CD14-positive monocyte (primary cell): ENCODE measurements at places on chromosomes 13 and 19.

- peak; percentile 82 for DNase-seq
Observed at GRCh38 chr19:42270346-42271044, 1.4 kb downstream of the CIC start.

DNA sequence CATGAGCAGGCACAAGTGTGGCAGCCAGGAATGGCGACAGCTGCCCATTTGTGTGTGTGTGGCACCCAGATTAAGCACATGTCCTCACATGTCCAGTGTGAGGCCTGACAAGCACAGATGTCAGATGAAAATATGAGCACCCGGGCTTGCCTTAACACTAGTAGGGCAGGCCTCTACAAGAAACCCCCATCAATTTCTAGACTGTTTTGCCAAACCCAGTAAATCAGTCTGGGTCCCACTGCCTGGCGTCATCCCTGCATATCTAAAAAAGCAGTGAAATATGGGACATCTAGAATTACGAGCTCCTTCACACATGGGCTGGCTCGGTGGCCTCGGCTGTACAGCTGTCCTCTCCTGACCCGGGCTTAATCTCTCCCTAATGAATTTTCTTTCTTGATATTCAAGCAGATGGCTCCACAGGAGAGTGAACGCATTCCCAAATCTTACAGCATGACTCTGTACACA lies 432.7 kb downstream of the FOXO1 start:
- no peak for DNase-seq

- DNase-seq, result no peak
Observed at GRCh38 chr19:29415507-29415906, 110.3 kb upstream of the VSTM2B start.

GRCh38 chr19:29971002-29971401 lies 29.0 kb downstream of the URI1 start:
- DNase-seq, result no peak

GRCh38 chr13:30863796-30864195 lies 42.3 kb upstream of the MEDAG start:
- no peak for DNase-seq

- no peak for DNase-seq
Observed at GRCh38 chr19:11179716-11180297, 17.5 kb downstream of the KANK2 start.

DNA sequence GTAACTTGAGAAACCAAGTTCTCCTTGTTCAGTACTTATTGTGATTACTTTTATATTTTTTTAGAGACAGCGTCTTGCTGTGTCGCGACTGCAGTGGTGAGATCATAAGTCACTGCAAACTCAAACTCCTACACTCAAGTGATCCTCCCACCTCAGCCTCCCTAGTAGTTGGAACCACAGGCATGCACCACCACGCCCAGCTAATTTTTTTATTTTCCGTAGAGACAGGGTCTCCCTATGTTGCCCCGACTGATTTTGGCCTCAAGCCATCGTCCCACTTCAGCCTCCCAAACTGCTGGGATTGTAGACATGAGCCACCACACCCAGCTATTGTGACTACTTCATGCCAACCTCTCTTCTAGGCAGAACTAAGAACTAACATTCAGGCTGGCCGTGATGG lies 8.3 kb downstream of the C19orf53 start:
- no peak for DNase-seq

GRCh38 chr13:107035778-107036177 lies 467.8 kb upstream of the ARGLU1 start:
- no peak for DNase-seq

- no peak for DNase-seq
Observed at GRCh38 chr19:56112313-56112709, 8.8 kb downstream of the ZNF787 start.

- no peak for DNase-seq
Observed at GRCh38 chr13:44903574-44903985, 85.7 kb downstream of the NUFIP1 start.

GRCh38 chr13:46119883-46120614 lies 15.2 kb upstream of the CPB2 start:
- DNase-seq, result no peak

DNA sequence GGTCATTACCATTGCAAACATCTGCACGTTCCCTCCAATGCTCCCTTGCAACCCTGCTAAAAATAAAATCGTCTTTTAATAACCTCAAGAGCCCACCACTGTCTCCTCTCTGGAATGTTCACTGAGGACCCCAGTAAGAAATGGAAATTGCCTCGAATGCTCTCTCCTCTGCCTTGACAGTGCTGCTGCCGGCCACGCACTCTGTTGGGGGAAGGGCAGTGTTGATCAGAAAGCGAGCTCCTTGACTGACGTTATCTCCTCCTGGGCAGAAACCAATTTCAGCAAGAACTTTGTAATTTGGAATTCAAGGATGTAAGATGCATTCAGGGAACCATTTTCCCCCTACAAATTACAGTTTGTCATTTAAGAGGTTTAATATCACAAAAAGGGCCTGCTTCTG lies 718.5 kb downstream of the UQCRFS1 start:
- DNase-seq, result no peak

- DNase-seq, result no peak
Observed at GRCh38 chr13:46491641-46492040, 61.3 kb upstream of the LRCH1 start.

GRCh38 chr19:12272980-12273901 lies 21.4 kb downstream of the ZNF44 start:
- DNase-seq, result no peak

DNA sequence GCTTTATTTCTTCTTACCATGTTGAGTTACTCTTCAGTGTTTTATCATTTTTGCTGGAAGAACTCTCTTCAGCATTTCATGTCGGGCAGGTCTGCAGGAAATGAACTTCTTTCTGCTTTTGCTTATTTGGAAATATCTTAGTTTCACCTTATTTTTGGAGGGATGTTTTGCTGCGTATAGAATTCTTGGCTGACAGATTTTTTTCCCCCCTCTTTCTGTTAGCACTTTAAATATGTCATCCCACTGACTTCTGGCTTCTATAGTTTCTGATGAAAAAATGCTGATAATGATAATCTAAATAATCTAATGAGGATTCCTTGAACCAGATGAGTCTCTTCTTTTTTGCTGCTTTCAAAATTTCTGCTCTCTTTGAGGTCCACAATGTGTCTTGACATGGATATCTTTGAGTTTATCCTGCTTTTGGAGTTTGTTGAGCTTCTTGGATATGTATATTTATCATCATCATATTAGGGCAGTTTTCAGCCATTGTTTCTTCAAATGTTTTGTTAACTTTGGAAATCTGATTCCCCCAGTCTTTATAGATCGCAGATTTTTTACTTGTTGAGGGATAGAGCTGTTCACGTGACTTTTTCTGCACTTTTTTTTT lies 20.4 kb downstream of the ZMYM2 start:
- DNase-seq, result no peak

DNA sequence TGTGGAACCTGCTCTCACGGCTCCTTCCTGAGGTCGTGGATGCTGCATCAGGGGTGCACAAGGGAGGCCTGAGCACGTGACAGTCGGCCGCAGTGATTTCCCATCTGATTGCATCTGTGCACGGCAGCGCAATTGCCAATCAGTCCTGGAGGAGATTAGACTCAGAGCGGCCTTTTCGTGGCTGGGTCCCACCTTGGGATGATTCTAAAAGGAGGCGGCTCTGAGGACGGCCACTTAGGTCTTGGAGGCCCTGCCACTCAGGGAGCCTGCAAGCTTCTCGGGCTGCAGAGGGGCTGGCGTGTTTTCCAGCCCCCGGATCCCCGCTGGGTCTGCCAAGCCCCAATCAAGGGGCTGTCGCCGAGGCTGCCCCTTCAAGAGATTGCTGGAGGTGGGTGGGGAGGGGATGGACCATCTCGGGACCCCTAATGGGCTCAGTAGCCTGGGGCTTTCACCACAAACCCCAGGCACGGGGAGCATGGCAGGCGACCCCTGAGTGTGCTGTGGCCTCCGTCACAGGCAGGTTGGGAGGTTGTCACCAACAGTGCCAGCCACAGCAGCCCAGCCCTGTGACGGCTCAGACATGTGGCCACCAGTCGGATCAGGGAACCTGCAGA lies 51.6 kb downstream of the SOX1 start:
- DNase-seq, result no peak

DNA sequence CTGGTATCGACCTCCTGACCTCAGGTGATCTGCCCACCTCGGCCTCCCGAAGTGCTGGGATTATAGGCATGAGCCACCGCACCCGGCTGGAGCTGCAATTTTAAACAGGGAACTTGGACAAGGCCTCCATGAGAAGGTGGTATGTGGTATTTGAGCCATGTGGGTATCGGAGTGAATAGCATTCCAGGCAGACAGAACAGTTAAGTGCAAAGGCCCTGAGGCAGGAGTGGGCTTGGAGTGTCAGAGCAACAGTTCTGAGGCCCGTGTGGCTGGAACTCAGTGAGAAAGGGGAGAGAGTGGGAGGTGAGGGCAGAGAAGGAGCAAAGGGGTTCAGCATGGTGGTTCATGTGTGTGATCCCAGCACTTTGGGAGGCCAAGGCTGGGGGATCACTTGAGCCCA lies 2.9 kb downstream of the RCN3 start:
- no peak for DNase-seq

DNA sequence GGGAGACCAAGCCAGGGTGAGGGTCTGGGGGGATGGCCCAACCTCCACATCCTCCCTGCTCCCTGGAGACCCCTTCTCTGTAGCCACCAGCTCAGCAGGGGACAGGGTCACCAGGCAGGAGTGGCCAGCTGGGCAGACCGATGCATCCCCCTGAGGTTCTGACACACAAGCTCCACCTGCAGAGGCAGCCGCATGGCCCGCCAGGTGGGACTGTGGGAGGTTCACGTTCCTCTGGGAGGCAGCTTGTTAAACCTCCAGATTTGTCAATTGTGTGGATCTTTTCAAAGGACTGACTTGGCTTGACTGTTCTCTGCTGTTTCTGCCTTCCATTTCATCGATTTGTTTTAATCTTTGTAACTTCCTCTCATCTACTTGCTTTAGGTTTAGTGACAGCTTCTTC lies 8.1 kb downstream of the POLRMT start:
- DNase-seq, result no peak

DNA sequence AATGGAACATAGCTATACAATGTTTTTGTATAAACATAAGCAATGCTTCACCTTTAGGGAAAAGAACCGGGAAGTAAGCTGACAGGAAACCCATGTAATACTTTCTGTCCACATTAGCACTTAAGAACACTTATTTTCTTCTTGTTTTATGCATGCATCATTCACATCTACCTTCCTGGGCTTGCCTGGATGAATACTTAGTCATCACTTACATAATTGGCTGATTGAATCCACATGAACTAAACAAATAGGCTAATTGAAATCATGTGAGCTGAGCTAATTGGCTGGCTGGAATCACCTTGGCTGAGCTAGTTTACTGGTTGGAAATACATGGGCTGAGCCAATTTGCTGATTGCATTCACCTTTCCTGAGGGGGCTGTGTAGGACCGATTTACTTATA lies 78.8 kb downstream of the ZNF726 start:
- DNase-seq, result no peak

GRCh38 chr13:99738626-99739025 lies 232.9 kb downstream of the ZIC5 start:
- DNase-seq, result no peak

- no peak for DNase-seq
Observed at GRCh38 chr19:55146078-55146704, 2.8 kb downstream of the TNNT1 start.

DNA sequence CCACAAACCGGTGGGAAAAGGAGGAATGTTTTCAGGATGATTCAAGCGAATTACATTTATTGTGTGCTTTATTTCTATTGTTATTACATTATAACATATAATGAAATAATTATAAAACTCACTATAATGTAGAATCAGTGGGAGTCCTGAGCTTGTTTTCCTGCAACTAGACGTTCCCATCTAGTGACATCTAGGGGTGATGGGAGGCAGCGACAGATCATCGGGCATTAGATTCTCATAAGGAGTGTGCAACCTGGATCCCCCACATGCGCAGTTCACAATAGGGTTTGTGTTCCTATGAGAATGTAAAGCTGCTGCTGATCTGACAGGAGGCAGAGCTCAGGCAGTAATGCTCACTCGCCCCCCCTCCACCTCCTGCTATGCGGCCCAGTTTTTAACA lies 54.5 kb downstream of the SPTBN4 start:
- DNase-seq, result no peak

- DNase-seq, result peak; percentile 87
Observed at GRCh38 chr19:1942078-1942933, 1.3 kb downstream of the CSNK1G2 start.

- peak; percentile 64 for DNase-seq
Observed at GRCh38 chr13:114222461-114222968, 12.2 kb upstream of the CDC16 start.

- DNase-seq, result peak; percentile 99
Observed at GRCh38 chr19:48637449-48637947, 319 bp upstream of the DBP start.

- no peak for DNase-seq
Observed at GRCh38 chr19:16249826-16250404, 52.2 kb downstream of the AP1M1 start.

DNA sequence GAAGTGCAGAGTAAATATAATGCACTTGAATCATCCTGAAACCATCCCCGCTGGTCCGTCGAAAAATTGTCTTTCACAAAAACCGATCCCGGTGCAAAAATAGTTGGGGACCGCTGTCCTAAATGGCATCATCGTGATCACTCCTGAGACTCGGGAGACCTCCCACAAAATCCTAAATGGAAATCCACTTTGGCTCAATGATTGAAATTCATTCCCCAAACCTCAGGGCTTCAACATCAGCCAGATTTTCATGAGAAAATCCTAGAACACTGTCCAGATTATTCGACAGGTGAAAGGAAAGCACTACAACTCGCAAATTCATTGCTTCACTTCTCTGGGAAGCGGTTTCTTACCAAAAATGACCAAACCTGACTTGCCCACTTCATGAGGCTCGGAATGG lies 335.3 kb upstream of the ZNF507 start:
- no peak for DNase-seq

- DNase-seq, result no peak
Observed at GRCh38 chr13:77724092-77724491, 26.6 kb downstream of the SLAIN1 start.

- DNase-seq, result peak; percentile 58
Observed at GRCh38 chr13:75365724-75366173, 116.2 kb downstream of the TBC1D4 start.

DNA sequence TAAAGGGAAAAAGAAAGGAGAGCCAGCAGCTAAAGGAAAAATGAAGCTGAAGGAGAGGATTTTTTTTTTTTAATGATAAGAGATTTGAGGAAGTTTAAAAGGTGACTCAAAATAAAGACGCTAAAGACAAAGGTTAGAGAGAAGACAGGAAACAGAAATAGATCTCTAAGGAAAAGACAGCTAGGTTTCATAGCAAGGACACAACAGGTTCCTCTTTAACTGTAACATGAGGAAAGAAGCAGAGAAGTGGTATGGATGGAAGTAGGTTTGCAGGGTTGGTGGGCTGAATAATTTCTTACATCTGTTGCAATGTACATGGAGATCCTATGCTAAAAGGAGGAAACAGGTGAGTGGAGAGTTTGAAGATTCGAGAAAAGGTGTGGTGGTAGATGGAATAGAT lies 107.5 kb downstream of the MYCBP2 start:
- DNase-seq, result no peak

GRCh38 chr13:109968876-109969577 lies 182.6 kb upstream of the IRS2 start:
- DNase-seq, result no peak

DNA sequence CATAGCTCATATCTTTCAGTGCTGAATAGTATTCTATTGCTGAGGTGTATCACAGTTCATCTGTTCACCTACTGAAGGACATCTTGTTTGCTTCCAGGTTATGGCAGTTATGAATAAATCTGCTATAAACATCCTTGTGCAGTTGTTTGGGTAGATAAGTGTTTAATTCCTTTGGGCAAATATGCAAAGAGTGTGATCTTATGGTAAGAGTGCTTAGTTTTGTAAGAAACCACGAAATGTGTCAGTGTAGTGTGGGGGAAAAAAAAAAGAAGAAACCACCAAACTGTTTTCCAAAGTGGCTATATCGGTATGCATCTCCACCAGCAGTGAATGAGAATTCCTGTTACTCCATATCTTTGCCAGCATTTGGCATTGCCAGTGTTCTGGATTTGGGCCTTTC lies 93.3 kb downstream of the PIBF1 start:
- no peak for DNase-seq
